ENCODE measurements at places on chromosomes 13 and 19. TPM values are rescaled to one million over a fixed set of nuclear protein-coding genes. Genes with fewer than 3 reads are reported as not detected.

DNA sequence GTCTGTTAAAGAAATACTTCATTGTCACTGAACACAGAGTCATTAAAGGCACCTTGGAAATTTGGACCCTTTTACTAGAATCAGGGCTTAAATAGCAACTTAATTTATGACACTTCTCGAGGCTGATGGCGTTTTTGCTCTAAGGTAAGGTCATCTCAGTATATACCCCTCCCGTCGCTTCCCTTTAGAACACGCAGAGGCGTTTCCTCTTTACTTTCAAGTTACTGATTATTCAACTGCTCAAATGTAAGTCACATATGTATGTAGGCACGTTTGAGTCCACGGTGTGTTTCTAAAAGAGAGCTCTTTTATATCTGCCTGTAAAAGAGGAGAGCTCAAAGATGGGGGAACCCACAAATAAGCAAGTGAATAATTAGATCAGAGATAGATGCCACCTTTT lies 181.5 kb downstream of the TSHZ3 start:
- no peak for DNase-seq
- H3K4me1 ChIP-seq: peaks cover 10% of the 10 kb centered on the region
- no peak overlapping the region for H3K27ac ChIP-seq
- H3K36me3 ChIP-seq: no peaks in the 10 kb centered on the region
- H3K4me3 ChIP-seq: no peak overlapping the region

C1QTNF9 gene
- not detected for total RNA-seq

RASAL3 gene
- 80.7 TPM for total RNA-seq

SIGLEC8 gene
- total RNA-seq: not detected

GRCh38 chr13:76035711-76036110 lies 399.6 kb downstream of the LMO7 start:
- no peak for DNase-seq
- H3K36me3 ChIP-seq: no peaks in the 10 kb centered on the region
- no peak overlapping the region for H3K27ac ChIP-seq

DNA sequence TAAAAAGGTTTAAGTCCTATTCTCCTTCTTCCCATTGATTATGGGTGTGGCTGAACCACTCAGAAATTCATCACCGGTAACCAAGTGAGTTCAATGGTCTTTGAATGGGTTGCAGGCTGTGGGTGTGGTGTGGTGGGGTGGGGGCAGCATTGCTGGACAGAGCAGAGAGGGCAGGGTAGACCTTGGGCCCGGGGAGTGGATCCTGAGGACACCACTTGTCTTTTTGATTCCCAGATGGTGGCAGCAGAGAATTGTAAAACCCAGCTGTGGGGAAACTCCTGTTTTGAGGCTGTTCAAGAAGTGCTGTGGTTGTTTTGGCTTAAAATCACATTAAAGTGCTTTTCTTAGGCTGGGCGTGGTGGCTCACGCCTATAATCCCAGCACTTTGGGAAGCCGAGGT lies 45.8 kb upstream of the RGCC start:
- no peak overlapping the region for H3K4me3 ChIP-seq
- no peak overlapping the region for H3K27ac ChIP-seq
- peak; percentile 42 for DNase-seq
- no peaks in the 10 kb centered on the region for H3K36me3 ChIP-seq
- H3K27me3 ChIP-seq: no peaks in the 10 kb centered on the region
- peaks cover 2% of the 10 kb centered on the region for H3K4me1 ChIP-seq

GRCh38 chr13:99144306-99144705 lies 56.3 kb upstream of the UBAC2 start:
- no peaks in the 10 kb centered on the region for H3K4me1 ChIP-seq
- H3K4me3 ChIP-seq: no peak overlapping the region
- H3K36me3 ChIP-seq: no peaks in the 10 kb centered on the region

- no peaks in the 10 kb centered on the region for H3K27me3 ChIP-seq
- H3K36me3 ChIP-seq: no peaks in the 10 kb centered on the region
- no peak for DNase-seq
- no peaks in the 10 kb centered on the region for H3K4me1 ChIP-seq
- no peak overlapping the region for H3K27ac ChIP-seq
Observed at GRCh38 chr13:71149046-71149445, 718.0 kb downstream of the DACH1 start.

DNA sequence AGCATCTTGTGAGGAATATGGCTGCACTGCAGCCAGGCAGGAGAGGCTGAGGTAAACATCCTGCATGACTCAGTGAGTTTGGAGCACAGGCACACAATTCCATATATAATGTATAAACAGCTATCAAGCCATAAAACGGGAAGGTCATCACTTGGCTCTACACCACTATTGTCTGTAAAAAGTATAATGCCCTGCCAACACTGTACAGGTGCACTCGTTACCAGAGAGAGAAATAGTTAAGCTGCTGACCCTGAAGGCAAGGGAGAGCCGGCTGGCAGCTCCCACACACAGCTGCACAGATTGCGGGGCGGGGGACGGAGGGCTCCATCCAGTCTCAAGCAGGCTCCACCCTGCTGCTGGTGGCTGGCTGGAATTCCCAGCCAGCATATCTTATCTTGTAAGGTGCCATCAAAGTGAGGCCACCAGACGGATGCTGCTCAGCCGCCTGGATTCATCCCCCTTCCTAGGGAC lies 668.1 kb downstream of the SLITRK5 start:
- DNase-seq: no peak
- H3K4me1 ChIP-seq: no peaks in the 10 kb centered on the region
- H3K27me3 ChIP-seq: no peaks in the 10 kb centered on the region
- H3K4me3 ChIP-seq: no peak overlapping the region
- H3K27ac ChIP-seq: no peak overlapping the region
- H3K36me3 ChIP-seq: peaks cover 1% of the 10 kb centered on the region

GRCh38 chr19:41937525-41938468 lies 9.5 kb upstream of the ERFL start:
- H3K4me3 ChIP-seq: no peak overlapping the region
- no peak for DNase-seq
- peaks cover 3% of the 10 kb centered on the region for H3K27me3 ChIP-seq
- H3K4me1 ChIP-seq: peaks cover 41% of the 10 kb centered on the region
- peak overlapping the region; percentile 14 for H3K27ac ChIP-seq

SIGLEC7 gene
- not detected for total RNA-seq

DNA sequence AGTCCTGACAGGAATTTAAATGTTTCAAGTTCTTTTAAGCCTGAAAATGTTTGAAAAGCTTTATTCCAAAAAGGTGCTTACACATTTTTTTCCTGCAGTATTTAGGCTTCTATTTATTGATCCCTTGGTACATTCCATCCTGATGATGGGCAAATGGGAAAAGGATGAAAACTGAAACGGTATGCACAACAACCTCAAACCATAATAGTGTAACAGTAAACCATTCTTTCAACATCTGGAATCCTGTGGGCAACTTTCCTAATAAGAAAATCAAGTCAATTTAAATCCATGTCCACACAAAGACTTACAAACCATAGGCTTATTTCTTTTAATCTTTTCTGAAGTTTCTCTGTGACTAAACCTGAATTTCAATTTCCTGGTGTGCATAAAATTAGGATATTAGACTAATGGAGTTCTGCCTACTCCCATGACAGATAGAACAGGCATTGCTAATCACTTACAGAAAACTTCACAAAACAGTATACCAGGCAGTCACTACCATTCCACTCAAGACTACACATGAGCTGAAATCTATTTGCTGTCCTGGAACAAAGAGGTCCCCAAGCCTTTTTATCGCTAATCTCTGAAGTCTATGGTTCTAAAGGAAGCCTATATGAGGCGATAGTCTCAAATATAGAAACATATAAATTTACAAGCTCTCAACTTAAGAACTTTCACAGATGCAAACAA lies 103.3 kb downstream of the DLEU7 start:
- no peak overlapping the region for H3K27ac ChIP-seq
- no peak overlapping the region for H3K4me3 ChIP-seq
- no peaks in the 10 kb centered on the region for H3K27me3 ChIP-seq

GRCh38 chr13:102626928-102627327 lies 30.1 kb downstream of the TPP2 start:
- H3K27me3 ChIP-seq: no peaks in the 10 kb centered on the region
- no peaks in the 10 kb centered on the region for H3K4me1 ChIP-seq
- DNase-seq: no peak
- no peak overlapping the region for H3K27ac ChIP-seq
- no peak overlapping the region for H3K4me3 ChIP-seq

XAB2 gene
- total RNA-seq: 45.9 TPM

GRCh38 chr13:109516186-109516585 lies 270.2 kb downstream of the IRS2 start:
- no peak overlapping the region for H3K27ac ChIP-seq
- DNase-seq: no peak
- H3K4me1 ChIP-seq: no peaks in the 10 kb centered on the region
- H3K27me3 ChIP-seq: no peaks in the 10 kb centered on the region

LILRA1 gene
- not detected for total RNA-seq

DNA sequence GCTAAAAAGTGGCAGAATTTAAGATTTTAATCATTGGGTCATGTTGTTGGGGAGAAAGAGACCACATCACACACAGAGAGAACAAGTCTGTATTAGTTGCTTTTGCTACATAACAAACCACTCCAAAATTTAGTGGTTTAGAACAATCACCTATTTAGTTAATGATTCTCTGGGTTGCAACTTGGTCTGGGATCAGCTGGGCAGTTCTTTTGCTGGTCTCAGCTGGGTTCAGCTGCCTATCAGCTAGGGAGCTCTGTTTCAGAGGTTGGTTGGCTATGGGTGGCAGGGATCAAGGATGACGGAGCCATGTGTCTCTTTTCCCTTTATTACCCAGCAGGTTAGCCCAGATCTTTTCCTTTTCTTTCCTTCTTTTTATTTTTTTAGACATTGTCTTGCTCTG lies 8.9 kb downstream of the PINLYP start:
- peaks cover 11% of the 10 kb centered on the region for H3K4me1 ChIP-seq
- no peak for DNase-seq
- no peaks in the 10 kb centered on the region for H3K27me3 ChIP-seq

CDKN2D gene
- 50.3 TPM for total RNA-seq

GFY gene
- total RNA-seq: not detected

- no peak overlapping the region for H3K27ac ChIP-seq
- peak; percentile 36 for DNase-seq
- peaks cover 7% of the 10 kb centered on the region for H3K36me3 ChIP-seq
- H3K4me1 ChIP-seq: no peaks in the 10 kb centered on the region
Observed at GRCh38 chr19:23436318-23436717, 41.0 kb upstream of the ZNF91 start.

ZNF805 gene
- 7.1 TPM for total RNA-seq

DNA sequence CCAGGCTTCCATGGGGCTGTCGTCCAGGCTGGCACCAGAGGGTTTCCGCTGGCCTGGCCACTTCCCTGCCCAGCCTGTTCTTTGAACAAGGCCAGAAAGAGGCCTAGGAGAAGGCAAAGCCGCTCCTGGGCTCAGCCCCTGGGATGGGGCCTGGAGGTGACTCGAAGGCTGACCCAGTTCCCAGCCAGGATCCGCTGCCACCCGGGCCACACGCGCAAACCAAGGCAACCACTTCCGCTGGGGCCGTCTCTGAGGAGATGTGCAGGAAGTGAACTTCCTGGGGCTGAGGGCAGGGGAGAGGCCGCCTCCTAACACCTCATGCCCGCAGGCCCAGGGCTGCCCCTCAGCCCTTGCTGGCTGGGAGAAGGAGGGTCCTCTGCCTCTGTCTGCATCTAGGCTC lies 15.2 kb downstream of the PLEKHF1 start:
- H3K36me3 ChIP-seq: peaks cover 9% of the 10 kb centered on the region
- peak; percentile 92 for DNase-seq
- H3K27me3 ChIP-seq: no peaks in the 10 kb centered on the region
- H3K4me1 ChIP-seq: peaks cover 75% of the 10 kb centered on the region

DNA sequence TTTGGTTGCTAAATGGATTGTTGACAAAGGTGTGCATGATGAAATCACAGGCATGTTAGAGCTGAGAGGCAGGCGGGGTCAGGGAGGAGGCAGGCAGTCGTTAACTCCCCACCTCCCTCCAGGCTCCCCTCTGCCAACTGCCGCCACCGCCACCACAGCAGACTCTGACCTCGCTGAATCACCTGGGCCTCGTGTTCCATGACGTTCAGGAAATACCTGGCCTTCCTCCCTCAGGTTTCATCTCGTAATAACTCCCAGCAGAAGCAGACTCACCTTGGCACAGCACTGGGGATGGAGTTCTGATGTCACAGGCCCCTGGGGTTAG lies 198.5 kb downstream of the KATNAL1 start:
- no peak for DNase-seq
- no peaks in the 10 kb centered on the region for H3K36me3 ChIP-seq
- H3K4me1 ChIP-seq: peaks cover 13% of the 10 kb centered on the region
- no peak overlapping the region for H3K27ac ChIP-seq

DNA sequence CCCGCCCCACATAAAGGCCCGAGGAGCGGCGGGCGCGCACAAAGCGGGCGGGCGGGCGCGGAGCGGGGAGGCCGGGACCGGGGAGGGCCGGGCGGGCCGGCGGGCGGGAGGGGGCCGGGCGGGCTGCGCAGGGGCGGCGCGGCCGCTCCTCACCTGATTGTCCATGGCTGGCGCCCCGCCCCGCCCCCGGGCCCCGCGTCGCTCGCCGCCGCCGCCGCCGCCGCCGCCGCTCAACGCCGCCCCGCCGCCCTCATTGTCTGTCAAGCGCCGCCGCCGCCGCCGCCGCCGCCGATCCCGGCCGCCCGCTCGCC lies 200 bp downstream of the MLLT1 start:
- DNase-seq: no peak
- peaks cover 15% of the 10 kb centered on the region for H3K36me3 ChIP-seq
- peak overlapping the region; percentile 54 for H3K4me3 ChIP-seq
- peaks cover 38% of the 10 kb centered on the region for H3K4me1 ChIP-seq
- no peak overlapping the region for H3K27ac ChIP-seq
- peaks cover 2% of the 10 kb centered on the region for H3K27me3 ChIP-seq

GRCh38 chr13:52130641-52131040 lies 1.8 kb upstream of the NEK5 start:
- H3K4me1 ChIP-seq: peaks cover 21% of the 10 kb centered on the region
- H3K27me3 ChIP-seq: peaks cover 6% of the 10 kb centered on the region
- H3K27ac ChIP-seq: no peak overlapping the region
- no peak overlapping the region for H3K4me3 ChIP-seq
- no peak for DNase-seq

C5AR1 gene
- 0.41 TPM for total RNA-seq

GRCh38 chr13:50014386-50014785 lies 858 bp upstream of the KCNRG start:
- H3K4me3 ChIP-seq: no peak overlapping the region
- no peak for DNase-seq
- no peak overlapping the region for H3K27ac ChIP-seq
- H3K4me1 ChIP-seq: peaks cover 39% of the 10 kb centered on the region
- no peaks in the 10 kb centered on the region for H3K27me3 ChIP-seq
